ENCODE measurements at places on chromosomes 5 and 9.

DNA sequence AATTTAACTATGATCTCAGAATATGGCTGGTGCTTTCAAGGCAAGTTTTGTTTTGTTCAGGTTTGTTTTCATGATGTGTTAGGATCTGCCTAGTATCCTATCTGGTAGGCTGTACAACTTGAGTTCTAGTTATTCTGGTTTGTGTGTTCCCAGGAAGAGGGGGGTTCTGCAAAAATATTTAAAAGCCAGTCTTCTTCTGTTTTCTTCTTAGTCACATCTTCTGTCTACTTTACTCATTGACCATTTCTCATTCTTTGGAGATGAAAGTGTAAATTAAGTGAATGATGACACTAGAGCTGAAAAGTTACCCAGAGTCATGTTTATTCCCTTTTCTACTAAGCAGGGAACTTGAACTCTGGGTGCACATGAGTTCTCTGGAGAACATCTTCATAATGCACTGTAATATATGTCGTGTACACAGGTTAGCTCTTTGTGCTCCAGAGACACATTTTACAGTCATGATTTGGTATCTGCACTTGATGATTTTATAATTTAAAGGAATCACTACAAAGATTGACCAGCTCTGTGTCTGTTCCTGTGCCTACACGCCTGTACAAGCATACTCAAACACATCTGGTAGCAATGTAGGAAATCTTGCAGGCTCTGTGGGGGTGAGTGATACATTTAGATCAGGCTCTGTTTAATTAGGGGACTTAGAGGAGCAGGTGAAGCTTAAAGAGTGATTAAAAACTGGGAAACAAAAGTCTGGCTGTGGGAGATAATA is 5.0 kb downstream of the SMAD5 start:
- no peak for DNase-seq

DNA sequence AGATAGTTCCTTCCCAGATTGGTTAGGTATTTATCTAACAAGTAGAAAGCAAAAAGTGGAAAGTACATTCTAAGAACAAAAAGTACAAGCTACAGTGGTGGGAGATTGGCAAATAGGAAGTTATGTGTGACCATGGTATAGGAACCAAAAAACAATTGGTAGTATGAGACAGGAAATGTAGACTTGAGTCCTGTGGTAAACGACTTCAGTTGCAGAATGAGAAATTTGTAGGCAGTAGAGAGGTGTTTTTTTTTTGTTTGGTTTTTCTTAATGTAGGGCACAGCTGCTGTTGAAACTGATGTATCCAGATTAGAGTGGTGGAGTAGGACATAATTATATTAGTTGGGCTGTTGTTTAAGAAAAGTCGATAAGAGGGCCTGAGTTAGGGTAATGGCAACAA is 72.0 kb downstream of the CCNH start:
- DNase-seq, result no peak

DNA sequence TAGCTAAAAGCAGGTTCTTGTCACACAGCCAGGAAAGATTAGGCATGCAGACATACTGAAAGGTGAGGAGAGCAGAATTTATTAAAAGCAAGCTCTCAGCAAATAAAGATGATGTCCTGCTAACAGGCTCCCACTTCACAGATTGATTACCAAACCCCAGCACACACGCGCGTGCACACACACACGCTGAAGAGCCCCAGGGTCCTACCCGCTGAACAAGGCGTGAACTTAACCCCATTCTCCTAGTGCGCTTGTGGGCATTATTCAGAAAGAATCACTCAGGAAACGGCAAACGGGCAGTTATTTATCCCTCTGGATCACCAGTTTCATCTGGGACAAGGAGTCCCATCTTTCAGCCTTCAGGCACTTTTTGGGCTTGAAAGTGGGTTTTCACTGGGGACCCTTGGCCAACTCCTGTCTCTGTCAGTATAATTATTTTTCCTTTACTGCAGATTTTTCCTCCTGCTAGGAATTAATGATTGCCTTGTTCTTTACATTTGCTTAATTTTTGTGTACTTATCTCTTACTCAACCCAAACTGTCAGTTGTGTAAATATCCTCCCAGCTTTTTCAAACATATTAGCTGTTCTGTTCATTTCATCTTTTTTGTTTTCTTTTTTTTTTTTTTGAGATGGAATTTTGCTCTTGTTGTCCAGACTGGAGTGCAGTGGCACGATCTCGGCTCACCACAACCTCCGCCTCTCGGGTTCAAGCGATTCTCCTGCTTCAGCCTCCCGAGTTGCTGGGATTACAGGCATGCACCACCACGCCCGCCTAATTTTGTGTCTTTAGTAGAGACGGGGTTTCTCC is 92.6 kb downstream of the RIC1 start:
- no peak for DNase-seq

GRCh38 chr9:133581513-133582343 is 27.5 kb downstream of the FAM163B start:
- no peak for DNase-seq

DNA sequence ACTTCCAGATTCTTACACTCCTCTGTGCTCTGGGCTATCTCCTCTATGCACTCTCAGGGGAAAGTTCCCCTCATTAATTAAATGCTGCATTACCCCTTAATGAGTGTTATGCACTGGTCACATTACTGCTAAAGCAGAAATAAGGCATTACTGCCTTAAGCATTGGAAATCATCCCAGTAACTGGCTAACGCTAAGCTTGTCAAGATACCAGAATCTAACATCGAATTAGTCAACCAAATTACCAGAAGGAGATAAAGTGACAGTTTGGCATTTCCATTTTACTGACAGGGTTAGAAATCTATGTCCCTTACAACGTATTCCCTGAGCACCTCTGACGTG is 69.5 kb upstream of the FAM169A start:
- DNase-seq, result no peak

DNA sequence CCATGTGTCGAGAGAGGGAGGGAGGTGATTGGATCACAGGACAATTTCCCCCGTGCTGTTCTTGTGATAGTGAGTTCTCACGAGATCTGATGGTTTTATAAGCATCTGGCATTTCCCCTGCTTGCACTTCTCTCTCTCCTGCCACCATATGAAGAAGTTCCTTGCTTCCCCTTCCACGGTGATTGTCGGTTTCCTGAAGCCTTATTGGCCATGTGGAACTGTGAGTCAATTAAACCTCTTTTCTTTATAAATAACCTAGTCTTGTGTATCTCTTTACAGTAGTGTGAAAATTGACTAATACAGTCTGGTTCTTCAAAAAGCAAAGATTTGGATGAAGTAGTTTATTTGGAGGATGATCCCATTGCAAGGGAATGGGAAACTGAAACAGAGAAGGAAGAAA is 11.3 kb upstream of the MIER3 start:
- no peak for DNase-seq

DNA sequence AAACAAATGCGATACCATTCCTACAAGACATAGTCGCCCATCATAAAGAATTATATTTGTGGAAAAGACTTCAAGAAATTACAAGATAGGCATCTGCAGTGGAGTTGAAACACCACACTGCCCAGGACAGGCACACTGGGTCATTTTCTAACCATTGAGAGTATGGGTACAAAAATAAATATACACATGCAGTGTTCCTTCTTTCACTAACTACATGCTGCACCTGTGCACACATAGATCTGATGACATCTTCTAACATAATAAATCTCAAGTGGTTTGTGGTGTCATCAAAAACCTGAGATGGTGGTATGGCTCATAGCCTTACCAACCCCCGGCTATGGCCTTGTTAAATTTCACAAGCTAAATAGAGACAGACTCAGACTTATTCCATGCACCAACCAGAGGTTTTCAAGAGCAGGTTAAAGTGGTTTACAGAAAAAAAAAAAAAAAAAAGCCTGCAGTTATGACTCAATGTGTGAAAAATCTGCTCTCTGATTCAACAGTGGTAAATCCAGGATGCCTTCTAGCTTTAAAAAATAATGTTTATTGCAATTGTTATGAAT is 12.4 kb upstream of the NFIB start:
- DNase-seq, result no peak

DNA sequence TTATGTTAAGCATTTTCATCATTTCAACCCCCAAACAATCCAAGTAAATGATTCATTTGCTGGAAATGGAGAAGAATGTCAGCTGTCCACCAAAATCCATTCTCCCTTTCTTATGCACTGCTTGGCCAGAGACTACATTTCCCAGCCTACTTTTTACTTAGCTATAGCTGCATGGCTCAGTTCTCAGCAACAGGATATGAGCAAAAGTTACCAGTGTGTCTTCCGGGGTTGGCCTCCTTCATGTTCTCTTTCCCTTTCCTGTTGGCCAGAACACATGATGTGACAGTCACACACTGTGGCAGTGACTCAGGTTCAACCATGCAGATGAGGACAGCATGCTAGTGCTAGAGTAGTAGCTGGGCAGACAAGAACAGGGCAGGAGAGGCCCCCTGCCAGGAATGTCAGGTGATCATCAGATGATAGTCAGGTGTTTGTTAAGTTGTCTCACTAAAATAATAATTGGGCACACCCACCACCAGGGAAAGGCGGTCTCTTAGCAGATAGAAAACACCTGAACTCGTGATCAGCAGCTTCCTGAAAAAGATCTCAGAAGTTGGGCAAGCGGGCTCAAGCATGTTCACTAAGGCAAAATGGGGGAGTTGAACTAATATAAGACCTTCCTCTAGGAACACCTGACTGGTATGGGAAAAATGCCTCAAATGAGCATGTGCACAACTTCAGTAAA is 12.2 kb downstream of the GPR150 start:
- DNase-seq, result peak; percentile 41

- DNase-seq, result no peak
Measured at GRCh38 chr9:125089331-125089730, 54.0 kb downstream of the SCAI start.

DNA sequence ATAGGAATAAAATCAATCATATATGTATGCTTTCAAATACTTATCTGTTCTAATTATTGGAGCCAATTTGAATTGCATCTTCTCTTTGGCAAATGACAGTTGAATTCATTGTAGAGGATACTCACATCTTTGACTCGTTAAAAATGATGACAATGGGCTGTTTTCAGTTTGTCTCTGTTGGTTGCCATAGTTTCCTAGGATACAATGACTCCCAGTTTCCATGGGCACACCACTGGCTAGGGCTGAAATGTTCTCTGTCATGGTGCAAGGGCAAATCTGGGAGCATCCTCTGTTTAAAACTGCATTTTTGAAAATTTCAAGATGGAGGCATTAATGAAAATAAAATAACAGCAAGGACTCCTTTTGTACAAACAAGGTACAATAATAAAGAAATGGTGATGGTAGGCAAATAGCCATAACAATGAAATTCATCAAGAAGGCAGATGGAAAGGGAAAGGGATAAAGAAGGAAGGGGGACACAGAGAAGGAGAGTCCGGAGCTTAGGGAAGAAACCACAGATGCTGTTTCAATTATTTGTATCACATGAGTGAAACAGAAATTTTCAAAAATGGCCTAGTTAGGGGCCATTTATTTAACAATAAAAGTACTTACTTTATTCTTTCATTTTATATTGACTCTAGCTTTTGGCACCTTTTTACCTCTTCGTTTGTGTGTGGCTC is 378.8 kb upstream of the SEMA6A start:
- no peak for DNase-seq

GRCh38 chr5:10644192-10644591 is 80.3 kb downstream of the ANKRD33B start:
- DNase-seq, result no peak

DNA sequence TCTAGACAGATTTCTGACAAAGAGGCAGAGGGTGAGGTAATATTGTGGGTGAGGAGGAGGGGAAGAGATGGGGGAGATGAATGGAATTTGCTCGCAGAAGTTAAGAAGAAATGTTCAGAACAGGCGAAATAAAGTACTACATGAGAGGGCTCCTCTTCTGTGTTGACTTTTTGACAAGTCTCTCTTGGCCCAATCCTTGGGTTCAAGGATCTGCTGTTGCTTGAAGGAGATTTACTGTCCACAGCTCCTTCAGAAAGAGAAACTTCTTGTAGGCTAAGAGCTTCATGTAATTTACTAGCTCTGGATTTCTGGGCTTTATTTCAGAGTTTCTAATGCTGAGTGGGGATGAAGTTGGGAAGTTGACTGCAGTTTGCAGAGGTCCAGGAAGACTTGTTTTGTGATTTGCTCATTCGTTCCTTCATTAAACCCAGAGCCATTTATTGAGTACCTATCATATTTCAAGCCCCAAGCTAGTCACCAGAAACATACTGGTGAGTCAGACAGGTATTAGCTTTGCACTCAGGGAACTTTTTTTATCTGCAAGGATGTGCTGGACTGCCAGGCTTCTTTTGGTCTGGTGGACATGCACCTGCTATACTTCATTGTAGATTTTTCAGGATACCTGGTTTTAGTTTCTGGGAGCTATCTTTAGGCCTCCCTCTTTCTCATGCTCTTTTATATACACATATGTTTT is 402.9 kb upstream of the CLINT1 start:
- no peak for DNase-seq
